Vein endothelial cell (primary cell): ENCODE measurements at places on chromosomes 11 and 22. TPM values are rescaled to one million over a fixed set of nuclear protein-coding genes. Genes with fewer than 3 reads are reported as not detected.

GSTT2B gene
- 4.2 and 8.8 TPM in 2 replicates for total RNA-seq

PGA5 gene
- not detected in 2 replicates for total RNA-seq

NLRP14 gene
- total RNA-seq = 0.10 and 0.65 TPM in 2 replicates

SMTNL1 gene
- total RNA-seq = not detected in 2 replicates

BLID gene
- total RNA-seq = 6.8 and 8.2 TPM in 2 replicates

MCAM gene
- 1,416 and 4,821 TPM in 2 replicates for total RNA-seq

EEF1G gene
- 1,284 and 1,362 TPM in 2 replicates for total RNA-seq

CHEK1 gene
- total RNA-seq = 26.1 and 42.2 TPM in 2 replicates

GPR83 gene
- total RNA-seq = not detected in 2 replicates

SCUBE2 gene
- 0.38 and 0.65 TPM in 2 replicates for total RNA-seq

C22orf23 gene
- total RNA-seq = 0.10 and 0.98 TPM in 2 replicates

SERHL2 gene
- total RNA-seq = 1.6 and 3.3 TPM in 2 replicates

GGT5 gene
- total RNA-seq = 21.3 and 33.0 TPM in 2 replicates

MOV10L1 gene
- total RNA-seq = 28.6 and 46.7 TPM in 2 replicates

OR8H2 gene
- total RNA-seq = not detected in 2 replicates

ISX gene
- not detected in 2 replicates for total RNA-seq

CDC42EP1 gene
- total RNA-seq = 42.1 and 61.7 TPM in 2 replicates

CCDC90B gene
- 52.6 and 66.8 TPM in 2 replicates for total RNA-seq

TP53AIP1 gene
- total RNA-seq = not detected in 2 replicates

CARD18 gene
- total RNA-seq = not detected in 2 replicates

LSP1 gene
- total RNA-seq = 0.29 and 1.3 TPM in 2 replicates

KRTAP5-8 gene
- total RNA-seq = not detected in 2 replicates
